ENCODE measurements at places on chromosomes 3 and 15.

GRCh38 chr3:30629746-30630145 is 23.3 kb downstream of the TGFBR2 start:
- DNase-seq = no peak

GRCh38 chr3:134054881-134055280 is 25.2 kb upstream of the SLCO2A1 start:
- DNase-seq = no peak

GRCh38 chr3:142501004-142501926 is 53.4 kb upstream of the XRN1 start:
- no peak for DNase-seq

- DNase-seq = no peak
Measured at GRCh38 chr3:52874160-52874701, 23.1 kb downstream of the STIMATE start.

DNA sequence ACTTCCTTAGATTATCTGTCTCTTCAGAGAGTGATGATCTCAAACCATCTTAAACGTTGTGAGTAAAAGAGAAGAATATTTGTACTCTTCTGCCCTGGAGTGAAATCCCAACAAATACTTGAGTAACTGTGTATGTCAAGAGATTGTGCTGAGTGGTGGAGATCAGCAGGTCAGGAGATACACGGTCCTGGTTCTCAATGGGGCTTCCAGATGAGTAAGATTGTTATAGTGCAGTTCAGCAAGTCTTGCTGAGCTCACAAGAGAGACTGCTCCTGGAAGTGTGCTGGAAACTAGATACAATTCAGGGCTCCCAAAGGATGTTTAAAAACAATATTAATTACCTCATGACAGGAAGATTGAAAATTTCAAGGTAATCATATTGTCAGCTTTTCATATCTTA is 184.3 kb downstream of the AKAP13 start:
- no peak for DNase-seq

DNA sequence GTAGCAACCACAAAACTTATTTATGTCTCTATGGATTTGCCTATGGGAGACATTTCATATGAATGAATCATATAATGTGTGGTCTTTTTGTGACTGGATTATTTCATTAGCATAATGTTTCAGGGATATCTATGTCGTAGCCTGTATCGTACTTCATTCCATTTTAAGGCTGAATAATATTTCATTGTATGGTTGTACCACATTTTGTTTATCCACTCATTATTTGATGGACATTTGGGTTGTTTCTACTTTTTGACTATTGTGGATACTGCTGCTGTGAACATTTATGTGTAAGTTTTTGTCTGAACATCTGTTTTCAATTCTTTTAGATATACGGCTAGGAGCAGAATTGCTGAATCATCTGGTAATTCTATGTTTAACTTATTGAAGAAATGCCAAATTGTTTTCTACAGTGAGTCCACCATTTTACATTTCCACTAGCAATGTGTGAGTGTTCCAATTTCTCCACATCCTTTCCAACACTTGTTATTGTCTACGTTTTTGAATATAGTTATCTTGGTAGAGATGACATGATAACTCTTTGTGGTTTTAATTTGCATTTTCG is 134.4 kb upstream of the DAZL start:
- no peak for DNase-seq
